Stimulated activated naive CD4-positive, alpha-beta T cell (primary cell): ENCODE measurements at places on chromosomes 3 and 15.

- no peak for DNase-seq
Measured at GRCh38 chr15:78098131-78098755, 5.9 kb downstream of the SH2D7 start.

DNA sequence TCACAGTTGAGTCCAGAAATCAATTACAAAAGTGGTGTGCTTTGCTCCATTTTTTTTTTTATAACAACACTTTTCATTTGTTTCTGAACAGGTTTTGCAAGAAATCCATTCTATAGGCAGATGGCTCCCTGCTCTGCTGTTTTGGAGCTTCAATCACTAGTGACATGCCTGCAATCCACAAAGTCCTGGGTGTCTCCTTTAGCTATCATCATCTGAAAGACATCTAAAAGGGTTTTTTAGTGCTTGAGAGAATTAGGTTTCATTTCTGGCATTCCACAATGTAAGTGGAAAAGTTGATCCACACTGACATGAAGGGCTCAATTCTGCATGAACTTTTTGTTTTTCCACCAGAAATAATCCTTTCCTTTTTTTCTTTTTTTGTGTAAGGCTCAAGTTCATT is 24.0 kb upstream of the MEIS2 start:
- DNase-seq = no peak

DNA sequence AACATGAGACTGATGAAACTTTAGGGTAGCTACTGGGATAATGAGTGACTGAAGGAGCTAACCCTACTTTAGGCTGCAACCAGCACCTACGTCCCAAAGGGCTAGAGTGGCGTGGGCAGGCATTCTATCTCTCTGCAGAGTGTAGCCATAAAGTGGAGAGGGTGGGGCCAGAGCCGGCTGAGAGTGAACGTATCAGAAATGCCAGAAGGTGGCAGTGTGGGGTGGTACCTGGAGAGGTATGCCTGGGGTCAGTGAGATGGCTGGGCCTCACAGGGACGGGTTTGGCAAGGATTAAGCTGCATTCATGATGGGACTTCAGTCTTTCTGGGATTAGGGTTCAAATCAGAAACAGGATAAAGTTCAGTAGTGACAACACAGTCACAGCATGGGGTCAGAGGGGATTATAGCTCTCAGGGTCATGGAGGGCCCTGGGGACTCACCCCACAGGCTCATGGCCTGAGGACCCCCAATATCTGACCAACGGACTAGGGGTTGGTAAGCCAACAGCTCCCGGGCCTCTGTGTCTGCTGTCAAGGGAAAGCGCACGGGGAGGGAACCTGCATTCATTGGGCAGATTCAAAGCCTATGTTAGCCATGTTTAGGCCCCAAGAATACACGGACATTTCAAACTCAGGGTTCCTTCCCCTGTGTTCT is 86.5 kb upstream of the FOXB1 start:
- DNase-seq = peak; percentile 29

DNA sequence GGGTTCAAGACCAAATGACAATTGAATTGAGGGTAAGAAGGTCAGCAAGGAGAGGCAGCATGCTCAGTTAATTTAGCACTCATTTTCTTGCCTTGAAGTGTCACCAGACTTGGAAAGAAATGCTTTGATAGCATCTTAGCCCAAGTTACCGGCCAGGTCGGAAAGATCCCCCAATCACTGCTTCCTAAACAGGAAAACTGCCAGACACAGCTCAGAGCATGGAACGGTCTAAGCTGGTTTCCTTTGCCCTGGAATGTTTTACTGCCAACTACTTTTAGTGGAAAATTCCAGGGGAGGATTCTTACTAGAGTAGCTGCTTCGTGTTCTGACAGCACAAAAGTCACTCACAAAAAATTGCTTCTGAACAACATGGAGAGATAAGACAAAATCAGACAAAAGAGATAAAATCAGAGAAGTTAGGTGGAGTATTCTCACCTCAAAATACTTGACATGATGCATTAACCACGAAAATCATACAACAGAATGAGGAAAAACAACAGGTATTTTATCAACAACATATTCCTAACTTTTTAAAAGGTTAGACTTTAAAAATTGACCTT is 65.5 kb downstream of the CCR4 start:
- no peak for DNase-seq

- no peak for DNase-seq
Measured at GRCh38 chr3:66948041-66948440, 50.1 kb upstream of the KBTBD8 start.

- DNase-seq = no peak
Measured at GRCh38 chr3:177106594-177106993, 90.7 kb downstream of the TBL1XR1 start.

GRCh38 chr3:26108846-26109489 is 319.1 kb downstream of the OXSM start:
- DNase-seq = no peak

GRCh38 chr15:84950570-84951111 is 31.0 kb upstream of the PDE8A start:
- DNase-seq = no peak

DNA sequence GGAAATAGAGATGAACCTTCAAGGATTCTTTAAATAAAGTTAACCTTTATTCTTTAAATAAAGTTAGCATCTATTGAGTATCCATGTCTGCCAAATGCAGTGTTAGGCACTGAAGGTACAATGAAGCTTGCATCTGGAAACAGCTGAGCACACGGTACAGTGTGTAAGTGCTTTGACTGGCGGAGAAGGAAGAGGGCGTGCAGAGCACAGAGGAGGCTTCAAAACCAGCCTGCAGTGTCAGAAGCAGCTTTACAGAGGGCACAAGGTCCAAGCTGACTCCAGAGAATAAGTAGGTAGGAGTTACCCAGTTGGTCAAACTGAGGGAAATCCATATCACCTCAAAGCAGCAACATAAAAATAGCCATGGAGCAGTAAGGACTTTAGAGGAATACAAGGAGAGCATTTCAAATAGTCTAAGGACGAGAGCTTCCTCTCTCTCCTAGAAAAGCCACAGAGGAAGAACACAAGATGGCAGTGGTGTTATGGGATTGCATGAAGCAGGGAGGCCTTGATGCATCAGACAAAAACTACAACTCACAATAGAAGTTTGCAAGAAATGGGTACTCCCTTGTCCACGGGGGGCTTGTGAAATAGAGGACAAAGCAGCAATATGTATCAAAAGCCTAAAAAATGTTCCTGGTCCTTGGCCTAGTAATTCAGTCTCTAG is 60.3 kb upstream of the PPP2R3A start:
- no peak for DNase-seq

GRCh38 chr15:37138591-37139215 is 38.4 kb upstream of the MEIS2 start:
- no peak for DNase-seq

GRCh38 chr3:25655659-25656058 is 9.0 kb downstream of the TOP2B start:
- DNase-seq = no peak

GRCh38 chr3:123104550-123104949 is 37.7 kb downstream of the PDIA5 start:
- DNase-seq = no peak

DNA sequence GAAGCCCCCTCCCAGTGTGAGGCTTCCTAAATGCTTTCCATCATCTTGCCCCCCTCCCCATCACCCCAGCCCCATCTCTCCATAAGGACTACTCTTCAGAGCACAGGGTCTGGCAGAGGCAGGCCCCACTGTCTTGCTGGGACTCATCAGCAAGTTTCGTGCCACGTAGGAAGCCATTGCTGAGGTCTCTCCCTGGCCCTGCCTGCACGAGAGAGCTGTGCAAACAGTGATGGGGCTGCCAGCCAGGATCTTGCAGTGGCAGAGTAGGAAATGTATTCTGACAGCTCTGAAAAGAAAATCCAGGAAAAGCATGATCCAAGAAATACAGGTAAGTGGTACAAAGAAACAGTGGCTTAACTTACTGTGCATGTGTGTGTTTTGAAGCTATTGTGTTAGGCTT is 22.6 kb downstream of the ISL2 start:
- DNase-seq = no peak

DNA sequence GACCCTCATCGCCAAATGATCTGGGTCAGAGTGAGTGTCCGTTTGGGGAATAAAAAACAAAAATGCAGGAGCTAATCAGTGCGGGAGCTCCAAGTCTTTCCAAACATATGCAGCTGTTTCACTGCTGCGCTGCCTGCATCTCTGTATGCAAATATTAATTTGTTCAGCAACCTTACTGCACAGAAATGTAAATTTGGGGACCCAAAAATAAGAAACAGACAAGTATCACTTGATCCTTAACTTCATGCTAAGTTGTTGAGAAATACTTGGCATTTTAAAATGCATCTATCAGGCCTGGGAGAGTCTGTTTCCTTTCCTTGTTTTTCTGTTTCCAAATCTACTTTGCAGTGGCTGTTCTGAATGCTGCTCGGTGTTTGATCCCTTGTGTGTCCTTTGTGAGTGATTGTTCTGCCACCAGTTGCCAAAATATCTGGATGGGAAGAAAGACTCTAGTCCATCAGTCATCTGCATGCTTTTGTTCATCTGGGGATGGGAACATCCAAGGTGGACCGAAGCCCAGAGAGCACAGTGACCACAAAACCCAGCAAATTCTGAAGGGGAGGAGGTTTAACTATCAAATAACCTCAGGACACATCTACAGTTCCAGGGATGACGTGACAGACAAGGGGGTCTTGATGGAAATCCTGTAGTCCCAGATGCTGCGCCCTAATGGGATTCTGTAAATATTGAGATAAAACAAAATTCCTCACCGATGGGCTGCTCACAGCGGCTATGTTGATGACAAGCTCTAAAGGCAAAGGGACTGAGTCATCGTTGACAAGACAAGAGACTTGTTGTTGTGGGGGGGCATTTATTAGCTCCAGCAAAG is 199.5 kb upstream of the WNT5A start:
- no peak for DNase-seq

- no peak for DNase-seq
Measured at GRCh38 chr3:181757694-181758306, 46.1 kb downstream of the SOX2 start.

DNA sequence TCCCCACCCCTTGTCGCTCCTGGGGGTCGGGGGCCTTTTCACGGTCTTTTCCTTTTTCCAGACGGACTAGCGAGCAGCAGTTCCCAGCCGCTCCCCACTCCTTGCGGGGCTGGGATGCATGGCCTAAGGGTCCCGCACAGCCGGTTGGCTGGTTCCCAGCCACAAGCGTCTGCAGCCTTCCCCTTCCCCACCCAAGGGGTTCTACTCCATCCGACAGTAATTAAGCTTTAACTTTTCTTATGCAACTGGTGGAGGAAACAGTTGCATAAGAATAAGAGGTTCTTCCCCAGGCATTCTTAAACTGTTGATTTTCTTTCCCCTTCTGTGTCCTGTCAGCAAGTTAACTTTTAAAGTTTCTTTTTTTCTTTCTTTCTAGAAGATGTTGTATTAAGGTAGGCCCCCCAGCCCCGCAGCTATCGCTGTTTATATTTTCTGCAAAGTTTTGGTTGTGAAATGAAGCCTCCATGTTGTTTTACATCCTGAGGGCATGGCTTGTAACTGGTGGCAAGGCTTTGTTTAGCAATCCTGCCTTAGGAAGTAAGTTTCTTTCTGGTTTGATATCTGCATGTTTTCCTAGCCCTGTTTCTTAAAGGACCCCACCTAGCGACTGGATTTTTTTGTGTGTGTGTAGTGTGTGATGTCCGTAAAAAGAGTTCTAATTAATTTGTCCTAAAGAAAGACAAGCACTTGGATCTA is 207.5 kb downstream of the ZNF385D start:
- DNase-seq = no peak
